ENCODE measurements at places on chromosomes 5 and 9.

DNA sequence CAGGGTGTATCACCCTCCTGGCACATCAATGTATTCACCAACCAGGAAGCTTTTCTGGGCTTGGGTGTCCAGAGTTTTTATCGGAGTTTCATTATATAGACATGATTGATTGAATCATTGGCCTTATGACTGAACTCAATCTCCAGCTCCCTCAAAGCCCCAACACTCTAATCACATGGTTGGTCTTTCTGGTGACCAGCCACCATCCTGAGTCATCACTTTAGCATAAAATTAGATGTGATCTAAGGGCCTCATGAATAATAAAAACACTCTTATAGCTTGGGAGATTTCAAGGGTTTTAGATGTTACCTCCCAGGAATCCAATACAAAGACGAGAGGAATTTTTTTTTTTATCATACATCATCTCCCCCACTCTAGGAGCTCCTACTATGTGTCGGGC is 7.7 kb upstream of the PBX3 start:
- DNase-seq = no peak

DNA sequence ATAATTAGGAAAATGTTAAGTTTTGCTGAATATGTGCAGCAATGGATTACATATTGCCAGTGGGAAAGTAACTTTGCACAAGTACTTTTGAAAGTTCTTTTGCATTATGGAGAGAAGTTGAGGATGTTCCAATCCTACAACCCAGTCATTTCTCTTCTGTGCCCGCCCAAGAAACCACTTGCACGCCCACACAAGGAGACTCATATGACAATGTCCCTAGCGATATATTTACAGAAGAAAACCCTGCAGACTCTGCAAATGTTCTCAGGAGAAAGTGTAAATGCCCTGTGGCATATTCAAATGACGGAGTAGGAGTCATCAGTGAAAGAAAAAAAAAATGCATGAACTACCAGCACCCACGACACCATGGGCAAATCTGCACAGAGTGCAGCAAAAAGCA is 356.5 kb downstream of the CTNND2 start:
- DNase-seq = no peak

GRCh38 chr5:19175776-19176570 is 812.0 kb downstream of the CDH18 start:
- no peak for DNase-seq

DNA sequence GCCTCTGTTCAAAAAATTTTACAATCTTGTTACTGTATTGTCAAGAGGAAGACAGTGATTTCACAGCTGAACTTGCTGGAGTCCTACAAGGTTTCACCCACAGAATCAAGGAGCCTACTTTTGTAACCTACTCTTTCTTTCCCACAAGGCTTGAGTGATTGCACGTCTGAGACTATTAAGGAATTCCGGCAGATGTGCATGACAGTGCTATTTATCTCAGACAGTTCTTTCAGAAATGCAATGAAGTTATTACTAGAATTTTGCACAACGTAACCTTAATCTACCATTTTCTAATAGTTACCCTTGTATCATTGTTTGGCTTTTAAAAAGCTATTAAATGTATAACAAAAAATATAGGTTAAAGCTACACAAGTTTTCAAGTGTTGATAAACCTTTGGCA is 400.1 kb downstream of the PTPRD start:
- no peak for DNase-seq

DNA sequence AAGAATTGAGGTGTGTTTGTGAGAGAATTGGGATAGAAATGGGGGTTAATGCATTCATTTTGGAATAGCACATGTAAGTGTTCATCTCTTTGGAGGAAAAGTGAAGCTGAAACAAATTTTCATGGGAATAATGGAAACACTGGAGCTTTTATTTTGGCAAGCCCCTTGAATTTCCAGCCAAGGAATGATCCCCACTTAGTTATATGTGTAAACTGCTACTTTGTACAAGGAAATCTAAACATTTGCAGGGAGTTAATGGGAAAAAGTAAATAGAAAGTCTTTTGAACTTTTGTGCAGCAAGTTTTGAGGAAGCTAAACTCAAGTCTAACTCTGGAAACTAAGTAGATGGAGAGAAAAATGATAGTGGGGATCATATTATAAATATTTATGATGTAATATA is 44.1 kb downstream of the CAMK4 start:
- DNase-seq = no peak

- DNase-seq = peak; percentile 86
Observed at GRCh38 chr5:113059232-113060040, 82.8 kb downstream of the DCP2 start.

DNA sequence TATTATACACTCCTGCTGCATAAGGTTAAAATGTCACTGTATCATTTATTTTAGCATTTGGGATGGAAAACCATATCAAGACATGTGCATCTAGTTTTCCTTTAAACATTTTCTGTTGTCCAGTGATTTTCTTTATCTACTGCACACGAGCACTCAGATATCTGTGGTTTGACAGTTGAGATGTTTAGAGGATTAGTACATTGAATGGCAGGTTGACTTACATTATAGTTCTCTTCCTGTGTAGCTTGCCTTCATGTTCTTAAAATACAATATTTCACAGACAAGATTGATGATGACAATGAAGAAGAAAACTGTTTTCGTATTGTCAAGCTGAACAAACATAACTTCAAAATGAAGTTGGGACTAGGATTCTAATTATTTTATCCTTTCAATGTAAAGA is 2378.4 kb upstream of the WWC1 start:
- DNase-seq = no peak
